ENCODE measurements at places on chromosomes 12 and 14. TPM values are rescaled to one million over a fixed set of nuclear protein-coding genes. Genes with fewer than 3 reads are reported as not detected.

The TMEM121 gene
- total RNA-seq, result 0.93 TPM

The PSEN1 gene
- 25.0 TPM for total RNA-seq

The VRK1 gene
- total RNA-seq, result 20.3 TPM

The ESR2 gene
- 0.27 TPM for total RNA-seq

The DBX2 gene
- total RNA-seq, result not detected

The OS9 gene
- total RNA-seq, result 185 TPM

The TMEM30B gene
- 0.20 TPM for total RNA-seq

The C12orf42 gene
- not detected for total RNA-seq

The TMPO gene
- 114 TPM for total RNA-seq

The TBC1D30 gene
- 24.4 TPM for total RNA-seq

The KIF5A gene
- not detected for total RNA-seq

The LYZ gene
- not detected for total RNA-seq

The RNASE11 gene
- total RNA-seq, result not detected

The LRRC9 gene
- total RNA-seq, result not detected

The PTPRQ gene
- total RNA-seq, result not detected

The MPHOSPH9 gene
- 49.8 TPM for total RNA-seq

The FOXA1 gene
- total RNA-seq, result 0.39 TPM

The REC8 gene
- 16.6 TPM for total RNA-seq

The BMP4 gene
- total RNA-seq, result 95.3 TPM

The RNFT2 gene
- total RNA-seq, result 2.3 TPM

The CISTR gene
- not detected for total RNA-seq

The POTEM gene
- total RNA-seq, result not detected

The ZNF140 gene
- 9.9 TPM for total RNA-seq

The B4GALNT1 gene
- total RNA-seq, result not detected

The LRP1-AS gene
- not detected for total RNA-seq

The VDR gene
- total RNA-seq, result 0.60 TPM

The EGLN3 gene
- total RNA-seq, result 0.30 TPM

The ASCL1 gene
- not detected for total RNA-seq

The RNF31 gene
- 59.8 TPM for total RNA-seq

The ANO2 gene
- total RNA-seq, result 13.5 TPM

The SLC6A15 gene
- 0.98 TPM for total RNA-seq

The ACRBP gene
- 0.27 TPM for total RNA-seq

The CD69 gene
- total RNA-seq, result 0.25 TPM

The IL23A gene
- not detected for total RNA-seq

The PCNX4 gene
- 37.6 TPM for total RNA-seq

The SLC16A7 gene
- total RNA-seq, result 6.6 TPM

The FGD6 gene
- total RNA-seq, result 7.9 TPM

The CLEC9A gene
- not detected for total RNA-seq

The SRRM4 gene
- total RNA-seq, result not detected

The AICDA gene
- not detected for total RNA-seq

The PLEKHA5 gene
- 4.8 TPM for total RNA-seq

The TCTN1 gene
- 20.2 TPM for total RNA-seq

The CLEC1B gene
- total RNA-seq, result not detected

The LIN7A gene
- 0.07 TPM for total RNA-seq

The DAD1 gene
- total RNA-seq, result 440 TPM

The MSRB3 gene
- 30.1 TPM for total RNA-seq

The RARG gene
- total RNA-seq, result 84.3 TPM

The LRP10 gene
- 118 TPM for total RNA-seq

The CLEC1A gene
- 21.0 TPM for total RNA-seq

The ITGB7 gene
- total RNA-seq, result 0.80 TPM

Data from mammary microvascular endothelial cell (primary cell).